ENCODE measurements at places on chromosomes 2 and 18.

- peak; percentile 9 for DNase-seq
Measured at GRCh38 chr2:55604027-55604565, 13.3 kb downstream of the PPP4R3B start.

- DNase-seq = no peak
Measured at GRCh38 chr2:19036091-19036490, 322.3 kb downstream of the OSR1 start.

DNA sequence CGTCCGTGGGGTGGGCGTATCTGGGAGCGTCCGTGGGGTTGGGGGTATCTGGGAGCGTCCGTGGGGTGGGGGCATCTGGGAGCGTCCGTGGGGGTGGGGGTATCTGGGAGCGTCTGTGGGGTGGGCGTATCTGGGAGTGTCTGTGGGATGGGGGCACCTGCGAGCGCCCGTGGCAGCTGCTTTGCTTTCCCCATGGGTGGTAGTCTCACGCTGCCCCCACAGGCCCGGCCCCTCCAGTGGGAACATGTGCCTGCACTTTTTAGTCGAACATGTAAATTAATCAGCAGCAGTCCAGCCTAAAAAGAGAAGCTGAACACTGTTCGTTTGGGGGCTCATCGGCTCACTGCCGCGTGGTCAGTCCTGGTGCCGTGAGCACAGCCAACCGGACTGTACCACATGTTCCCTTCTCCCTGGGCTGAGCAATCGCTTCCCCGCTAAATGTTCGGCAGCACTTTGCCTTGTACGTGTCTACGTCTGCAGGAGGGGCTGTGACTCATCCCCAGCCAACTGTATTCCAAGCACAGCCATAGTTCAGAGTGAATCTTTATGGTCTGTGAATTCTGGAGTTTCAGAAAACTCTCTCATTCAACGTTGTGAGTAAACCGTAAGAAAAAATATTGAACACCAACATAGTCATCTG is 271.5 kb downstream of the AGAP1 start:
- DNase-seq = peak; percentile 66

- no peak for DNase-seq
Measured at GRCh38 chr2:60644951-60645350, 91.5 kb upstream of the BCL11A start.

- DNase-seq = no peak
Measured at GRCh38 chr2:10279946-10280463, 22.7 kb upstream of the HPCAL1 start.

DNA sequence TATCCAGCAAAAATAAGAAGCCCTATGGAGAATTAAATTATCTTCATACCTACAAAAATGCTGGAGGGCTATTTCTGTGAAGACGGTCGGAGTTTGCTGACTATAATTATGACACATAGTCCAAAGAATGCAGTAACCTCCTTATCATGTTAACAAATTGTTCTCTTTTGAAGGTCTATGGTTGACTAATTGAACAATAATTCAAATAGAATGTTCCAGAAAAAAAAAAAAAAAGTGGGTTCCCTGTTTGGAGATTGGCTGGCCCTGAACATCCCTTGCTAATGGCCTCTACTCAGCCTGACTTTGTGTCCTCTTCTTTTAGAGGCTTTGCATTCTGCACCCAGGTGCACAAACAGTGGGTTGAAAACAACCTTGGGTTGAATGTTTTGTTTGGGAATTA is 82.8 kb upstream of the CCBE1 start:
- peak; percentile 66 for DNase-seq

GRCh38 chr18:1002653-1003178 is 98.0 kb downstream of the ADCYAP1 start:
- peak; percentile 12 for DNase-seq

DNA sequence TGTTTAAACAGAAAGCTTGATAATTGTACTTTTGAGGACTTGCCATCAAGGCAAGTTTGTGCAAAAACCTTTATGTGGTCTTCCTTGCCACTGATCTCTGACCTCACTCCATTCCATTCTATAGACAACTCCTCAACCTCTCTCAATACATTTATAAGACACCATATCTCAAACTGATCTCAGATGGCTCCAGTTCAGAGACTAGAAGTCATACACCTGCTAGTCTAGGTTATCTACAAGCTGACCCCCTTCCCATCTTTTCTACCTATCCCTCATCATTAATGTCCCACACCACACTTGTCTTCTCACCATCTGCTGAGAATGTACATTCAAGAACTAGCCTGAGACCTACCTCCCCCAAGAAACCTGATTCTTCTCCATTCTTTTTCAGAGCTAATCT is 113.1 kb downstream of the METTL8 start:
- DNase-seq = no peak

GRCh38 chr2:118856978-118857676 is 9.7 kb upstream of the EN1 start:
- no peak for DNase-seq

DNA sequence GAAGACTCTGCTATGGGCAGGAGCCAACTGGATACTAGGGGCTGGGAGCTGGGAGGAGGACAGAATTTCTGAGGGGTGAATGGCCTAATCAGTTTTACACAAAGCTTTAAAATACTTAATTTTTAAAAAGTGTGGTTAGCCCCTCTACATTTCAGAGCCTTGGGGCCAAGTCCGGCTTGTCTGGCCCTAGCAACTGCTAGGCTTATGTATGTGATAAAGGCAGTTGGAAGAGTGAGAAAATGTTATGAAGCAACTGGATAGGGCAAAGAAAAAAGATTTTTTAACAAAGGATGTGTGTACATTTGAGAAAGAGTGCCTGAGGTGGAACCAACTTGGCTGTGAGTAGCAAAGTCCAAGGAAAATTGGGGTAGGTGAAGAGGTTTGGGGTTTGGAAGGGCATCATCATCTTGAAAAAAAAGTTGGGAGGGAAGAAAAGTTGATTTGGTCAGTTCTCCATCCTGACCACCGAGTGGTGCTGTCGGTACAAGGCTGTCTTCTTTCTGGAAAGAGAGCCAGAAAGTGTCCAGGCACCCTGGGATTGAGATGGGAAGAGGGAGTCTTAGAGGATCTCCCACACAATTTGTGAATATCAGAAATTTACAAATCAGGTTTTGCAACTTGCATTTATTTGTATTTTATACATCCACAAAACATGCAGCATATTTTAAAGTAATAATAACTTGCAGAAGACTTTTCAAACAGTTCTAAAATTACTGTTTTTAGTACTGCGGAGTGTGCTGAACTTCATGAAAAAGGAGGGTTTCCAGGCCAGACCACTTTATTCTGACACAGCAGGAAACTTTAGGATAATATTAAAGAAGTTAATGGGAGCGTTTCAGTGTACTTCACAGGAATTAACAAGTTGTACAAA is 10.5 kb upstream of the CDK15 start:
- DNase-seq = peak; percentile 77

GRCh38 chr2:127400533-127400896 is 12.7 kb upstream of the MAP3K2 start:
- no peak for DNase-seq

GRCh38 chr2:98242003-98242402 is 104.3 kb upstream of the CNGA3 start:
- no peak for DNase-seq

GRCh38 chr2:229237270-229237669 is 33.8 kb downstream of the PID1 start:
- no peak for DNase-seq

- DNase-seq = no peak
Measured at GRCh38 chr2:52475590-52475989, 1292.0 kb upstream of the CHAC2 start.

DNA sequence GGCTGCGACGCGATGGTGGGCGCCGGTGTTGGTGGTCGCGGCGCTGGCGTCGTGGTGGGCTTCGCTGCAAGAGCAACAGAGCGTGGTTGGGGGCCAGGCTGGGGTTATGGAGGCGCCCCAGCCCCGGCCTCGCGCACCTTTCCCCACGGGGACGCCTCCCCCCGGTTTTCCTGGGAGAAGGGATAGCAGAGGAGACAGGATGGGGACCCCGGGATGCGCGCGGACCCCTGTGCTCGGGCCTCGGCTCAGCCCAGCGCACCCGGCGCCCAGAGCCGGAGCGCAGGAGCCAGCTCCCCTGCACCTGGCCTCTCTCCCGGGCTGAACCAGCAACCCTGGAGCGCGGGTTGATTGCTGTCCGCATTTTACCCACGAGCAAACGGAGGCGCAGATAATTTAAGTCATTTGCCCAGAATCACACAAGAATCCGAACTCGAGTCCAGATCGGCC is 1.0 kb downstream of the CD8A start:
- no peak for DNase-seq

DNA sequence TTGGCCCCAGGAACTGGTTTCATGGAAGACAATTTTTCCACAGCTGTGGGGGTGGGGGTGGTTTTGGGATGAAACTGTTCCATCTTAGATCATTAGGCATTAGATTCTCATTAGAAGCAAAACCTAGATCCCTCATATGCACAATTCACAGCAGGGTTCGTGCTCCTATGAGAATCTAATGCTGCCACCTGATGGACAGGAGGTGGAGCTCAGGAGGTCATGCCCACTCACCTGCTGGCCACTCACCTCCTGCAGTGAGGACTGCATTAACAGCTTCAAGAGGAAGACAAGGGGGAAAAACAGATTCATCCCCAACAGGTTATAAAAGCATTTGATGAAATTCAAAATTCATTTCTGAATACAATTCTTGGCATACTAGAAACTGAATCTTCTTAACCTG is 38.5 kb downstream of the THAP4 start:
- peak; percentile 24 for DNase-seq

DNA sequence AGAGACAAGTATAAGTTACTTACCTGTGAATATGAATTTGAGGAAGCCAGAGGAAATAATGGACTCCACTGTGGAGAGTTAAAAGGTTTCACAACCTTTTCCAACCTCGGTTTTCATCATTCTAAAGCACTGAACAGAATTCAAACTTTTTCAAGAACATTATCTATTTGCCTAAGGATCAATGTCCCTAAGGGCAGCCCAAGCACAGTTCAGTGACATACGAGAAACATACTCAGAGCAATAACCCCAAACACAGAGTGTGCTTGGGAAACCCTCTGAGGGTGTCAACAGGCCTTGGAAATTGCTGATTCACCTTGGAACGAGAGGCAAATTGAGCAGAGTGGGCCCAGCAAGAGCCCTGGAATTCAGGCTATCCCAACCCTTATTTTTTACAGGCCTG is at the start of gene ABCB11:
ABCB11 (minus strand) TSS at position 123 of the 400 bp plus-strand sequence. CDS start 13,199 bp downstream, outside the sequence.
- DNase-seq = no peak

- no peak for DNase-seq
Measured at GRCh38 chr2:202612145-202612544, 22.6 kb upstream of the FAM117B start.

GRCh38 chr18:27983780-27984179 is 193.2 kb downstream of the CDH2 start:
- DNase-seq = no peak

DNA sequence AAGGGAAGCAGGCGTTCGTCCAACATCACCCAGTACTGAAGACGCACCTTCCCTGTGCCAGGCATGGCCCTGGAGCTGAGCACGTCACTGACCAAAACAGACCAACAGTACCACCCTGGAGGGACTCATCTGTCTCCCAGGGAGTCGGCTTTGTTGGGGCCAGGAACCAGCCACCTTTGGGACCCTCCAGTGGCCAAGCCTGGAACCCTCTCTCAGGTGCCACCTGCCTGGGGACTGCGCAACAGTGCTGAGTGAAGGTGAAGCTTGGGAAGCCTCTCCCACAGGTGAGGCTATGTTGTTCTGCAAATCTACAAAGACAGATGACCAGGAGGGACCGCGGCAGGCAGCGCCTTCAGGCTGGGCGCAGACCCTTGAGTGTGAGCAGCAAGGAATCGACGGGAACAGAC is 91.4 kb upstream of the OTOS start:
- no peak for DNase-seq

DNA sequence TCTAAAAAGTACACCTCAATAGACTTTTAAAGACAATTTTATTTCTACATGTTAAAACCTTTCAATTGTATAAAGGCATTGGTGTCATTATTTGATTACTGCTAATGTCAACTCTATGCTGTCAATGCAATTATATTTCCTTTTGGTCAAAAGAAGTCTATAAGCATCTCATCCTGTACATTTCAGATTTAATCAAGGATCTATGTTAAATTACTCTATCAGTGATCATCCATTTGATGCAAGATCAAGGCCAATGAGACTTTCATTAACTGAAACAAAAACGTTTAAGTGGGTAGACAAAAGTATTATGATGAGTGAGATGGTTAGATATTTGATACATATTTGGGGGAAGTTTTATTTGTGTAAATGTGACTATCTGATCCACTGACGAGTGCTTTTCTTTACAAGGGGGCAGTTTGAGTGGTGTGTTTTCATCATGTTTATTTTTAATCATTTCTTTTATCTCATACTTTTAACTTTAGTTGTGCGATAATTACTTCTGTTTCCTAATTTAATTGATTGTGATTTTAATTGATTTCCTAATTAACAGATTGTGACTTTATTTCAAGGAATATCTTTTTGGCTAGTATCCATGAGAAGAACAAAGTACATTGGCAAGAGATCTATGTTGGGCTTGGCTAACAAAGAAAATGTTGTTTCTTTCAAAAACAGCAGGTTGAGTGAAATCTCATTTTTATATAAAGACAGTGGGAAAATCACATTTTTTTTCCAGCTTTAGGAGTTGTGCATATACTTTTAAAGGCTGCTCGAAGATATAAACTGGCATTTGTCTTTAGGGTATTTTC is 1.1 kb downstream of the ARHGAP28 start:
- no peak for DNase-seq

GRCh38 chr2:137928547-137929518 is 35.4 kb upstream of the HNMT start:
- peak; percentile 92 for DNase-seq

DNA sequence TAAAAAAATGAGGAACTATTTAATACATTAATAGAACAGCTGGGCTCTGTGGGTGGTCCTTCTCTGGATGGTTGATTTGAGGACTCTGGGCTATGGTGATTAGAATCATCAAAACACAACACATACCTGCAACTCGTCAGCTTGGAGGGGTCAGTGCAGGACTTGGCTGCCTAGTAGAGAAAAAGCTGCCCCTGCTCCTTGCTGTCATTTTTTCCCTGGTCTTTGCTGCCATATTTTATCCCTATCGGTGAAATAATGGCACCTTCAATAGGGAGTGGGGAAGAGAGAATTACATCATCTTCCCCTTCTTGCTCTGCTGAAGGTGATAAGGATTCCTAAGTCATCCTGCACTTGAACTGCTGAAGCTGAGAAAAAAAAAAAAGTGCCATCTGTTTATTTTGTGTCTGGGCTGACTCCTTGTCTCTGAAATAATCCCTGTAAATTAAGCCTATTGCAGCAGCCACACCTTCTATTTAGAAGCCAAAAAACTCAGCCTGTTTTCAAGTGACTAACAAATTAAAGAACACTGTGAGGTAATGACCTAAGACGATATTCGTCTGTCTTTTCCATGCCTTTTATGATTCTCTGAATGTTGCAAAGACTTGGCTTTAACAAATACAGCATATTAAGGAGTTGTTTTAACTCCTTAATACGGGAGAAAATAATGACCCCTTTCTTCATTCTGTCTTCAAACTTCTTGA is 89.3 kb downstream of the ACVR1 start:
- DNase-seq = no peak

- DNase-seq = no peak
Measured at GRCh38 chr2:189952536-189953109, 109.9 kb downstream of the MSTN start.

- peak; percentile 85 for DNase-seq
Measured at GRCh38 chr18:57839942-57840381, 36.8 kb upstream of the ATP8B1 start.

GRCh38 chr2:222433332-222434173 is 9.2 kb downstream of the SGPP2 start:
- DNase-seq = no peak

GRCh38 chr2:74191596-74192380 is 6.6 kb upstream of the MTHFD2 start:
- no peak for DNase-seq

GRCh38 chr2:187171318-187171717 is 276.7 kb downstream of the CALCRL start:
- no peak for DNase-seq

Measured in fibroblast of skin of scalp (primary cell).